HFFc6 (cell line): ENCODE measurements at places on chromosomes 11 and 22. TPM values are rescaled to one million over a fixed set of nuclear protein-coding genes. Genes with fewer than 3 reads are reported as not detected.

- H3K4me1 ChIP-seq = peaks cover 49% of the 10 kb centered on the region
- no peak overlapping the region for H3K4me3 ChIP-seq
- no peak overlapping the region for H3K27ac ChIP-seq
Observed at GRCh38 chr11:35114906-35115687, 23.9 kb upstream of the CD44 start.

GRCh38 chr22:25623310-25623734, 58.8 kb downstream of the GRK3 start:
- no peak overlapping the region for H3K4me3 ChIP-seq
- H3K36me3 ChIP-seq = no peaks in the 10 kb centered on the region
- no peak for DNase-seq
- no peak overlapping the region for H3K27ac ChIP-seq
- H3K4me1 ChIP-seq = no peaks in the 10 kb centered on the region

DNA sequence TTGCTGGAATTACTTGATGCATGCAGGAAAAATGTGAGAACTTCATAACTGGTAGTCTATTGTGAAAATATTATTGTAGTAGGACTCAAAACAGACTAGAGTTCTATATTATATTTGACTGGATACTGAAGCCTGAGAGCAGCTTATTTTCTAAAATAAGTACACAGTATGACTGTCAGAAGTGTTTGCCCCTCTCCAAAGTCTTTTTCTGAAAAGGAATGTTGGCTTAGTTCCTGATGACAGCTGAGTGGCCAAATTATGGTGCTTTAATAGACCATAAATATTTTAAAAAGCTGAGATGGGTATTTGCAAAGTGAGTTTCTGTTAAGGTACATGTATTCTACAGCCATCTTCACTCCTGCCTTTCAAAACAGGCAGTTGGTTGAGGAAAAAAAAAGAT, 13.1 kb downstream of the ZBED5 start:
- H3K36me3 ChIP-seq = 0 out of 2 replicates have a peak, but pooled peaks cover 2% of the 10 kb centered on the region
- peaks cover 32% of the 10 kb centered on the region for H3K4me1 ChIP-seq
- DNase-seq = no peak
- no peak overlapping the region for H3K4me3 ChIP-seq

DNA sequence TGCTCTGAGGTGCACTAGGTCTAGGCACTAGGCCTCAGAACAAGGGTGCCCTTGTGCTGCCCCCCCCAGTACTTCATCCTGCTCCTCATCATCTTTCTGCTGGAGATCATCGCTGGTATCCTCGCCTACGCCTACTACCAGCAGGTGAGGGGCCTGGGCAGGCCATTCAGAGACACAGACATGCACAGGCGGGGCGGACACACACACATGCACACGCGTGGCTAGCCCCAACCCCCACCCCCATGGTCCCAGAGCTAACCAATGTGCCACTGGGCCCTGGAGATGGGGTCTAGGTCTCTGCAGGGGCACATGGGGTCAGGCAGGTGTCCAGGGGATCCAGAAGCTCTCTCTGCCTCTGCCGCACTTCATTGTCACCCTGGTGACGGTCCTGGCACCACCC, 3.9 kb downstream of the CD151 start:
- peaks cover 47% of the 10 kb centered on the region for H3K4me1 ChIP-seq
- no peak overlapping the region for H3K4me3 ChIP-seq
- DNase-seq = no peak
- peak overlapping the region; percentile 31; the same call in 1 of the 2 replicates for H3K27ac ChIP-seq

GRCh38 chr11:2528301-2529050, 83.7 kb downstream of the KCNQ1 start:
- H3K27me3 ChIP-seq = peaks cover 32% of the 10 kb centered on the region
- H3K36me3 ChIP-seq = no peaks in the 10 kb centered on the region
- no peak overlapping the region for H3K4me3 ChIP-seq

- peak overlapping the region; percentile 70 for H3K4me3 ChIP-seq
- H3K4me1 ChIP-seq = peaks cover 70% of the 10 kb centered on the region
- DNase-seq = peak; percentile 74
- H3K27me3 ChIP-seq = no peaks in the 10 kb centered on the region; the same call in none of the 2 replicates
- H3K36me3 ChIP-seq = peaks cover 33% of the 10 kb centered on the region
Observed at GRCh38 chr11:82978422-82979099, 77.0 kb downstream of the DDIAS start.

DNA sequence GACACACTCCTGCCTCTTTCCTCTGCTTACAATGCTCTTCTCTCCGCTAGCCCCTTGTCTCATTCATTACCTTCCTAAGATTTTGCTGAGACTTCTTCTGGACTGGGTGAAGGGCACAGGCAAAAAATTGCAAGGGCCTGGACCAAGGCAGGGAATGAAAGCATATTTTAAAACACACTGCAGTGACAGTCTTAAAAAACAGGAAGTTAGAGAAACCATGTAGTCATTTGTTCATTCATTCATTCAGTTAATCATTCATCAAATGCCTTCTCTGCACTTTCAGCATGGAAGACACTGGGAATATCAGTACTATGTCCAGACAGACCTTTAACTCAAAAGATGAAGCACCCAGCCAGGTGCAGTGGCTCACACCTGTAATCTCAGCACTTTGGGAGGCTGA, 44.9 kb upstream of the SWAP70 start:
- H3K27me3 ChIP-seq = no peaks in the 10 kb centered on the region
- H3K27ac ChIP-seq = peak overlapping the region; percentile 38
- H3K4me3 ChIP-seq = no peak overlapping the region

- DNase-seq = peak; percentile 93
- H3K36me3 ChIP-seq = no peaks in the 10 kb centered on the region
- peaks cover 2% of the 10 kb centered on the region; the same call in 1 of the 2 replicates for H3K27me3 ChIP-seq
- peak overlapping the region; percentile 91 for H3K27ac ChIP-seq
- peaks cover 82% of the 10 kb centered on the region for H3K4me1 ChIP-seq
Observed at GRCh38 chr11:36354221-36355003, 58.3 kb downstream of the PRR5L start.

GRCh38 chr11:42713279-42713678, 598.5 kb upstream of the API5 start:
- peaks cover 5% of the 10 kb centered on the region; the same call in 1 of the 2 replicates for H3K36me3 ChIP-seq
- no peaks in the 10 kb centered on the region for H3K4me1 ChIP-seq
- H3K4me3 ChIP-seq = no peak overlapping the region
- no peak overlapping the region for H3K27ac ChIP-seq
- H3K27me3 ChIP-seq = no peaks in the 10 kb centered on the region

DNA sequence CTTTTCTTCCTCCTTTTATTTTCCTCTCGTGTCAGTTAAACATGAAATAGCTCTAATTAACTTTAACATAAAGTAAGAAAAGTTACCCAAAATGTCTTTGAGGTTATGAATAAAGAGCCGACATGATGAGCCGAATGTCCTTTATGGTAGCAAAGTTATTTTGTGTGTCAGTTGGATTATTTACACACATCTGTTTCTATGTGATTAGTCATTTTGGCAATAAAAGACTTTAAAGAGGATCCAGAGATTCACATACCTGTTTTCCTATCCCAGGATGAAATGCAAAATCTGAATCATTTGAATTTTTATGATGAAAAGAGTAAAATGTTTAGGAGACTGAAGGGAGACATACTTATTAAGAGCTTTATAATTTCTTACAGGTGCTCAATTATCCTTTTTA, 34.0 kb upstream of the TECTA start:
- DNase-seq = no peak
- H3K4me3 ChIP-seq = no peak overlapping the region
- H3K27me3 ChIP-seq = no peaks in the 10 kb centered on the region
- H3K36me3 ChIP-seq = peaks cover 30% of the 10 kb centered on the region
- no peak overlapping the region for H3K27ac ChIP-seq

OR8G5 gene
- total RNA-seq = not detected in 3 replicates

ABTB2 gene
- total RNA-seq = 2.5 and 4.0 TPM in 2 replicates
